ENCODE measurements at places on chromosomes 6 and 20.
A peak's percentile ranks its signal among the peaks of the same experiment; 100 is the strongest.

GRCh38 chr20:57507477-57507876 lies 17.5 kb downstream of the CTCFL start:
- no peak for DNase-seq

DNA sequence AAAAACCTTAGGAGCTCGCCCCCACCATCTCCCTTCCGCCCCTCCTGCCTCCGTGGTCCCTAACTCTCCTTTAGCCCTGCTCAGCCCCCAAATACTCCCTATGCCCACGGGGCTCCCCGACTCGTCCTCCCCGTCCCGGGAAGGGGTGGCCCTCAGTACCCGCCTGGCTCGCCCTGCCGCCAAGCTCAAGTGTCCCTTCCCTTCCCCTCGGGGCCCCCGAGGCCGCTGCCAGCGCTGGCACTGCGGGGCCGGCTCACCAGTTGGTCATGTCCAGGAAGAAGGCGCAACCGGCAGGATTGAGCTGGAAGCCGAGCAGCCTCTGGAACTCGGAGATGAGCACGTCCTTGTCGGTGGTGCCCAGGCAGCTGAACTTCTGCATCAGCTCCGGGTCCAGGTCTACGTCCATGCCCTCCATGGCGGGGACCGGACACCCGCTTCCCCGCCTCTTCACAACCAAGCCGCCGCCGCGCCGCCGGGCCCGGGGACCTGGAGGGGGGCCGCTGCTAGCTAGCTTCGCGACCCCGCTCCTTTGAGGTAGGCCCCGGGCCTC lies 303 bp downstream of the ILRUN start:
- DNase-seq, result no peak

DNA sequence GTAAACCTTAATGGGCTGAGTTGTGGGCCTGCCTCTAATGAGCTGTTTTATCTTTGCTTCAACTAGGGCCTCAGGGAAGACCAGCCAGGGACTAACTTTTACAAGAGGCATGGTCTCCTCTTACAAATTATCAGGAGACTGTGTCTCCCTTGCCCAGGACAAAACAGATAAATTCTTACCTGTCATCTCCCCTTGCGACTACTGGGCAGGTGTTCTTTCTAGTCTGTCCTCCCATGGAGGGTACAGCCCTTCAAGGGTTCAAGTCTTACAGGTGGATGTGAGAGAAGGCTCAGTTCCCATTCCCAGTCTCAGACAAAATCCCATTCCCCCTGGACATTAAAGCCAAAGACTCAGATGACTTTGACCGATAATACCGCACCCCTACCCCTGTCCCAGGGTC lies 13.6 kb downstream of the RRBP1 start:
- DNase-seq, result no peak

DNA sequence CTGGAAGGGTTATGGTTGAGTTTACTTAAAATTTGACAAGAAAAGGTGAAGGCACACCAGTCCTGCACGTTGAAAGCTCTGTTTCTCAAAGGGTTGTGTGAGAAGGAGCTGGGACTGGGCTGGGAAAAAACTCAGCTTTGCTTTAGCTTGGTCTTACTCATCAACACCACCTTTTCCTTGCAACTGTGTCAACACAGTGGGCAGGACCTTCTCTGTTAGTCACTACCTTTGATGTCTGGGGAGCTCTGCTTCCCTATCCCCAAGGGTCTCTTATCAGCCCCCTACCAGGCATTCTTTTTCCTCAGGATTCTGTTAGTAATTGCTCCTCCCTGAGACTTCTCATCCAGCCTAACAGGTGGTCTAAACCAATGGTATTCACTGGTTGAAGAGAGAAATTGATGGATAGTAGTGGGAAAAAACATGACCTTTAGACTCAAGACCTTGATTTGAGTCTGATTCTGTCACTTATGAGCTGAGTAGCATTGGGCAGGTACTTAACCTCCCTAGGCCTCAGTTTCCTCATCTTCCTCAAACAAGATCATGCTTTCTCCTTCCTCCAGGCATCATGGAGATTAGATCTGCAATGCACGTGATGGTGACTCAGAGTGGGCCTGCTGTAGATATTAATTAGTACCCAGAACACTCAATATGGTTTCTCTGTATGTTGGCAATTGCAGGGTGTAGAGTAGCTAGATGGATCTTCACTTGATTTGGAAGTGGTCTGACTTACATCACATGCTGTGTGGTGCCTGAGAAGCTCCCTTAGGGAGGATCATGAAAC lies 17.2 kb upstream of the FOXA2 start:
- no peak for DNase-seq

- no peak for DNase-seq
These were observed 45.1 kb downstream of the COL9A1 start for GRCh38 chr6:70257768-70258273.

DNA sequence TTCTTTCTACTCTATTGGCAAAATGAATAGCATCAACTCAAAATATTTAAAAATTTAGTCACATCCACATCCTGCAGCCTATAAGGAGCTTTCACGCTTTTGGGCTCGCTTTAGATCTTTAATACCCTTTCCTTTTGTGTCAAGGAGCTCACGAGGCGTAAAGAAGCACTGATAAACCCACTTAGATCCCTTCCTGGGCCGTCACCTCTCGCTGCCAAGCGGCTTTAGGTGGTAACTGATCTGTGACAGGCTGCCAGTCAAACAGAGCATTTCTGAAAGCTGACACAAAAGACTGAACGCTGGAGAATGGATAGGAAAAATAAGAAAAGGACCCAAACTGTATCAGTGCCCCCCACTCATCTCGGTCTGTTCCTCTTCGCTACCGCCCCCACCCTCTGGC lies 385.7 kb upstream of the MMS22L start:
- DNase-seq, result no peak

- no peak for DNase-seq
These were observed 2.2 kb downstream of the SRC start for GRCh38 chr20:37347891-37348791.

GRCh38 chr6:143276436-143276835 lies 174.1 kb downstream of the ADAT2 start:
- DNase-seq, result no peak

- DNase-seq, result no peak
These were observed 912 bp upstream of the OR12D3 start for GRCh38 chr6:29376003-29376402.

GRCh38 chr20:35618263-35619131 lies 2.9 kb downstream of the SPAG4 start:
- no peak for DNase-seq

DNA sequence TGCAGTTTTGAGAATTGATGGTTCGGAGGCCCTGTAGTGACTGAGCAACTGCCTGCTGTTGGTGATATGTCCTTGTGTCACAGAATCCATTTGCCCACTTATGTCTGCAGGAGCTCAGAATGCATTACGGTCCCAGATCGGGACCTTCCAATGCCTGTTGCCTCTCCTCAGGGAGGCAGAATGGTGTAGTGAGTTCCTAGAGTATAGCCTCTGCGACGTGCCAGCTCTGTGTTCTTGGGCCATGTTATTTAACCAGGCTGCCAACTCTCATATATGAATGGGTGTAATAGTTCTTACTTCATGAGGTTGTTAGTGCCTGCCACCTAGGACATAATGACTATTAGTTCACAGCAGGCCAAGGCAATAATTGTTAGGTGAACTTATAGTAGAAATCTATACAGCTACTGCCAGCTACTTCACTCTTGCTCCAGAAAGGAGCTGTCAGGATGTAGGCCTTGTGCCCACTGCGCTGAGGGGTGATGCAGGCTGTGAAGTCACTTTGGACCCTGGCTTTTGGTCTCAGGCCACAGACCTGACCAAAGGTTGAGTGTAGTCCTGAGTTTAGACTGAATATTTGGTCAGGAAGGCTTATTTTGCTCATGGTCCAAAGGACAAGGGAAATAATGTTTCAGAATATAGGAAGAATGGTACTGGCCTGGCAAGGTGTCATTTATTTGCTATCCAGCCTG lies 82.1 kb downstream of the ASXL1 start:
- DNase-seq, result no peak

GRCh38 chr20:2104236-2104635 lies 2.6 kb downstream of the STK35 start:
- no peak for DNase-seq

GRCh38 chr6:21219241-21219640 lies 374.3 kb upstream of the SOX4 start:
- no peak for DNase-seq

- no peak for DNase-seq
These were observed 294.3 kb downstream of the CDC5L start for GRCh38 chr6:44681761-44682160.

GRCh38 chr6:5645328-5646290 lies 361.1 kb downstream of the NRN1 start:
- no peak for DNase-seq

GRCh38 chr6:79133173-79133572 lies 55.1 kb upstream of the PHIP start:
- DNase-seq, result no peak

DNA sequence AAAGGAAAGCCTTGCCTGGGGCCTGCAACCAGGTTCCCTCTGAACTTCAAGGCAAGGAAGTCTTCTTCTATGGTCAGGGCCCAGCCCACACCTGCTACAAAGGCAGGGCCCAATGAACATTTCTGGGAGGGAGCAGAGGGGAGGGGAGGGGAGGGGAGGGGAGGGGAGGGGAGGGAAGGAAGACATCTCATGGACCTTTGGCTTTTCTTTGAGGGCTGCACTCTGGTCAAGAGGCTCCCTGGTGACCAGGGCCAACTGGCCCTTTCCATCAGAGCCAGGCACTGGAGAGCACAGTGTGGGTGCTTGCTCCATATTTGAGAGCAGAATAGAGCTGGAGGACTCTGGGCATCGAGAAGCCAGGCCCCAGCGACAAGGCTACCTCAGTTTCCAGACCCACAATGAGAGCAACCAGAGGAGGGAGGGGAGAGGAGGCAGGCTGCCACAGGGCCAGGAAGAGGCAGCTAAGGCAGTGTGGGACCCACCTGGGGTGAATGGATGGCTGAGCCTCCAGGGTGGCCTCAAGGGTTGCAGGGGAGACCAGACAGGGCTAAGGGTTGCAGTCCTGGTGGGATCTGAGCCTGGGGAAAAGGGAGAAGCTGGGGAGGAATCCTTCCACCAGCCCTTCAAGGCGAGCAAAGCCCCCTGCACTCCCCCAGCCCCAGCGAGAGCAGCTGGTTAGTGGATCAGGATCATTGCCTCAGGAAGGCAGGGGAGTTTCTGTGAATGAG lies 84.8 kb downstream of the MRPL14 start:
- DNase-seq, result no peak

- DNase-seq, result no peak
These were observed 124.9 kb upstream of the NRN1 start for GRCh38 chr6:6131492-6132109.

DNA sequence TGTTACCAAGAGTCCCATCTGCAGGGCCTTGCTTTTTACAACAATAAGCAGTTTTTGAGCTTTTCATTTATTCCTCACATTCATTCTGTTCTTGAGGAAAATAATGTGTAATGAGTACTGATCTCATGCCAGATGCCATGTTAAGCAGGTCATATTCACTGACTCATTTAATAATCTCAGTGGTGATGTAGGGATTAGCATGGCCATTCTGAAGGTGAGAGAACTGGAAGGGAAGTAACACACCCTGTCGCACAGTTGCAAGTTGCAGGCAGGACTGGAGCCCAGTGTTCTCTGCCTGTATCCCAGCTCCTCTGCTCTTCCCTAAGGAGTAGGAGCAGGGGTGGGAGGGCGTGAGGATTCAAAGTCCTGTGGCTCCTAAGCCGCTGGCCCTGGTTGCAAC lies 5.6 kb downstream of the PCIF1 start:
- no peak for DNase-seq

- peak; percentile 32 for DNase-seq
These were observed 38.3 kb upstream of the HMGCLL1 start for GRCh38 chr6:55617272-55617671.

GRCh38 chr6:160733050-160733646 lies 31.1 kb downstream of the PLG start:
- peak; percentile 31 for DNase-seq

DNA sequence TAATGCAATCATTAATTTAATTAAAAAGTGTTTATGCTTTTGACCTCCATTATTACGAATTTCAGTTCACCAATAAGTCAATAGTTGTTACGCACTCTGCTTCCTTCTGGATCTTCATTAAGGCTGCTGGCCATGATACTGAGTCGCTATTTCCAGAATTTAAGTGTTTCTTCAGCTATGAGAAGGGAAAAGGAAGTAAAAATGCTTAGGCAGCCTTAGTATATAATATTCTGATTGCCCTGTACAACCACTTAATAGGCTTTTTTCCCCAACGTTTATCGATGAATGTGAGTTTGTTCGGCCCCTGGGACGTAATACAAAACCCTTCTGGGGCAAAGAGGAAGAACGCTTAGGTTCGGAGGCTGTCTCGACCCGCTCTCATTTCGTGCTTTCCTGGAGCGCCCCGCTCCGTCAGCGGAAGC lies 644 bp downstream of the OARD1 start:
- no peak for DNase-seq

- no peak for DNase-seq
These were observed 617.0 kb upstream of the AGPAT4 start for GRCh38 chr6:161890832-161891297.
